Activated T-cell treated with anti-CD3 and anti-CD28 coated beads for 24 hours (primary cell): ENCODE measurements at places on chromosomes 3 and 15.

DNA sequence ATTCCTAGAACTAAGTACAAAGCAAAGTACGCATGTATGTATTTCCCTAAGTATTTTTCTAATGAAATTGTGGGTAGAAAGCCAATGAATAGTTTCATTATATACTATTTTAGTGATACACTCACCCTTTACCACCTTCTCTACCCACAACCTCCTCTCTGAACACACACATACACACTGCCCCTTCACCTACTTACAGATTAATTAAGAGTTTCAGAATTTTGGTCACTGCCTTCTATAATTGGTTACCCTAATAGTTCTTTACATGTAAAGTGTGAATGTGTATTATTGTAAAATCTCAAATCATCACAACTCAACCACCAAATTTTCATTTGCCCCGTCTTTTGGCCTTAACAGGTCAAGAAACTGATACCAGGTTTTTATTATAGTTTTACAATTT is 7.2 kb downstream of the PFN2 start:
- DNase-seq = no peak

GRCh38 chr15:81752546-81752942 is 293.3 kb downstream of the MEX3B start:
- no peak for DNase-seq

DNA sequence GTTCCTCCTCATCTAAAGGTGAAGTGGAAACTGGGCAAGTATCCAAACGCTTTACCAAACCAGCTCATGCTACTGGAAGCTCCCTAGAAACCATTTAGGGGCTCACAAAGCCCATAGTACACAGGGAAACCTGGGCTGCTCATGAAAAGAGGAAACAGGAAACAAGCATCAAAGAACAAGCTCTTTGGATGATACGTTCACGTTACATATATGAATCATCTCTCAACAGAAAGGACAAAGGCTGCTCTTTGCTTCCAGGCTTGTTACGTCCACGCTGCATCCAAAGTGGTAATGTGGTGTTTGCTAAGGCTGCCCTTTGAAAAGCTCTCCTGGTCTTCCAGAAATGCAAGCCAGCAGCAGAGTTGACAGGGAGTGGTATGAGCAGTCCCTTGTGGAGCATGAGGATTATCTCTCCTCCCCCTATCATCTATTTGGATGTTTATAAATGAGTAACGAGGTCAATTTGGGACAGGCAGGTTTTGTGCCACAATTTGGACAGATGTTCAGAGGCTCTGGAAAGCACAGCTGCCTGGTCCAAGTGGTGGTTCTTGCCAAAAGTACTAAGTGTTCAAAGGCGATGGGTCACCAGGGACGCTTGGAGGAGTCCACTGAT is 98.0 kb upstream of the RORA start:
- DNase-seq = no peak

DNA sequence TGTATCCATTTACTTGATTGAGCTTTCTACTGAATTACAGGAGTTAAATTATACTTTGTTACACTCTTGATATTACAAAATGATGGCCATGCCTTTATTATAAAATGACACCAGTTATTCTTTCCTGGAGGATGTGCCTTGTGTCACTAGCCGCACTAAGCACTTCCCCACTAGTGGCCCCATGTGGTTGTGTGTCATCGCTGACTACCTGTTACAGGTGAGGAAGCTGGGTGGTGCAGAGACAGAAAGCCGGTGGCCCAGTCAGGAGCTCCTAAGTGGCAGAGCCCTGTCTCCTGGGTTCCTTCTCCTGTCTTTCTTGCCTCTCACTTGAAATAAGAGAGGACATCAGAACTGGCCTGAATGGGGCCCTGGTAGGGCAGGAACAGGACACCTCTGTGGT is 96.8 kb downstream of the IGF1R start:
- no peak for DNase-seq

DNA sequence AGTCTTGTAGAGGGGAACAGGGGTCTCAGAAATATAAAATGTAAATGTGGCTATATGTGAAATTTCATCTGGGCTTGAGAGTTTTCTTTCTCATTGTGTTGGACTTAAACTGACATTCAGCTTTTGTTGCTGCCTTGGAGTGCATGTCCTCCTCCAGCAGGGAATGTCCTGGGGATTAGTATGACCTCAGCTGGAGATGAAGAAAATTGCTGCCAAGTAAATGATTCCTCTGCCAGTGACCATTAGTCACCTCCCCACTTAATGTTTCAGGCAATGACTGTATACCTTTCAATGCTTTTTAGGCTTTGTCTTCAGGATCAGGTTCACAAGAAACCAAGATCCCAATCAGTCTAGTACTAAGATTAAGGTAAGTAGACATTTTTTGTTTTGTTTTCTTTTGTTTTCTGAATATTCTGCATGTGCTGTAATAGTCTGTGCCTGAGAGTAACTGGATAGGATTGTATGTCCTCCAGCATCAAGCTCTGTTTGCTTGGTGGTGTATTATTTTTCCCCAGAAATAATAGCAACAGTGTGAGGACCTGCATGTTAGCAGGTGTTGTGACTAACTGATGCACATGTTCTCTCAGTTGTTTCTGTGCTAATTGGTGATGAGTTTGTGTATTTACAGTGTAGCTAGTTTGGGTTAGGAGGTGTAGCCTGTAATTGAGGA is 18.1 kb upstream of the SLC22A13 start:
- no peak for DNase-seq

DNA sequence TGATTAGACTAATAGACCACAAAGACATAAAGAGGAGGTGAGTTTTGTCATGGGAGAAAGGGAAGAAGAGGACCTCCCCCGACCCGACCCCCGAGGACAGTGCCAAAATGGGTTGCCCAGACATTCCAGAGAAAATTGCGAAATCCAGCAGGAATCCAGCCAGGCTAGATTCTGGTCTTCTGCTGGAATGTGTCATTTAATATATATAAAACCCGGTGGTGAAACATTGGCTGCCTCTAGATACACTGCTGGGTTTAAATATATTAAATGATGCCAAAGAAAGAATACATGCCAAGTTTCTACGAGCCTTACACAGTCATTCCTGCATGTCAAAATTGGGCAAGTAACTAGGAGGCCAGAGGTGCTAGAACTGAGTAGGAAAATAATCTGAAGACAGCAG is 45.3 kb upstream of the SPESP1 start:
- no peak for DNase-seq

DNA sequence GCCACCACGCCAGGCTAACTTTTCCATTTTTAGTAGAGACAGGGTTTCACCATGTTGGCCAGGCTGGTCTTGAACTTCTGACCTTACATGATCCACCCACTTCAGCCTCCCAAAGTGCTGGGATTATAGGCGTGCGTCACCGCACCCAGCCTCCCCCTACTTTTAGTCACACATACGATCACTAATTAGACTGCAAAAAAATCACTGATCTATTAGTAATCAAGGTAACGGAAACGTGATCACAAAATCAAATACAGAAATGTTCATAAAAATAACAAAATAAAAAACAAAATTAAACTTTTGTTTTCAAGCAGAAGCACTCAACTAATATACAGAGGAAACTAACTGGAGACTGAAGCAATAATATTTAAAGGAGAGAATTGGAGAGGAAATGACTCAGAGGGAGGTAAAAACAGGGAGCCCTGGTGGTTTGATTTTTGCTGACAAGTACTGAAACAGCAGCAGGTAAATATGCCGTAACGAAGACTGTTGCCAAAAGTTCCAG is 4.6 kb downstream of the WDR53 start:
- DNase-seq = no peak

DNA sequence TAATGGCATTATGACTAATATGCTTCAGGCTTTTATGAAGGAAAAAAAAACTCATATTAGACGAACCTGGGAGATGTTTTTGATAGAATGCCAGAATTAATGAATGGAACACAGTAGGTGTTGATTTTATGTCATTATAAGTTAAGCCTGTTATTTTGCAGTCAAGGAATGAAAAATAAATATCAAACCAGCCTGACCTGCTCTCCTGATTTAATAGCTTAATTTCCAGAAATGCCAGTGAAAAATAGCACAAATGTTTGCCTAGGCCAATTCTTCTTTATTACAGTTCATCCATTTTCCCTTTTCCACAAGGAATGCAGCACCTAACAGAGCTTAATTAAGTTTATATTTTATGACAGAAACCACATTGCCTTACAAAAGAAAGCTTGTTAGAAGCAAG is 292.0 kb downstream of the TBL1XR1 start:
- no peak for DNase-seq

DNA sequence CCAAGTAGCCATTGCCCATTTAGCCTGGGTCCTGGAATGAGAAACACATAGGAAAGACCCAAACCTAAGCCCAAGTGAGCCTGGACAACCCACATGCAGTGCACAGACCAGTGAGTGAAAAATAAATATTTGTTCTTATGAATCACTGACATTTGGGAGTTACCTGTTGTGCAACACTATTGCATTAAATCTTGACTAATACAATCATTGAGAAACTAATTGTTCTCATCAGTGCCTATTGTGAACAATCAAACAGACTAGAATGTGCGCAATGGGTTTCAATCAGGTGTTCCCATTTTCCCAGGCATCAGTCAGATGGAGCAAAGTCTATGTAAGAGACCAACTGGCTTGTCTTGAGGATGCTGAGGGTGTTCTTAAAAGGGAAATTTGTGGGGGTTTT is 54.7 kb upstream of the CNOT10 start:
- DNase-seq = no peak

DNA sequence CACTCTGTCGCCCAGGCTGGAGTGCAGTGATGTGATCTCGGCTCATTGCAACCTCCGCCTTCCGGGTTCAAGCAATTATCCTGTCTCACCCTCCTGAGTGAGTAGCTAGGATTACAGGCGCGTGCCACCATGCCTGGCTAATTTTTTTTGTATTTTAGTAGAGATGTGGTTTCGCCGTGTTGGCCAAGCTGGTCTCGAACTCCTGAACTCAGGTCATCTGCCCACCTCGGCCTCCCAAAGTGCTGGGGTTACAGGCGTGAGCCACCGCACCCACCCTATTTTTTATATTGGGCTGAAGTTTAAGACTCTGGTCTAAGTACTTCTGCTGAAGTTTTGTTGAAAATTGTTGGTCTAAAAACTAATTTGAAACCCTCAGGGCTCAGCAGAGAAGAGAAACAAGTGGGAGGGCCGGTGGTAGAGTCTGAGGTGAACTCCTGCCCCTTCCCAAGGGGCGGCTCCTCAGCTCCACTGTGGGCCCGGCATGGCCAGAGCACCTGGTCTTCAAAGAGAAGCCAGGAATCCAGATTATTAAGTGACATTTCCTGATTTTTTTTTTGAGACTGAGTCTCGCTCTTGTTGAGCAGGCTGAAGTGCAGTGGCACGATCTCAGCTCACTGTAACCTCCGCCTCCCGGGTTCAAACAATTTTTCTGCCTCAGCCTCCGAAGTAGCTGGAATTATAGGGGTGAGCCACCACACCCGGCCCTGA is 4.0 kb downstream of the HDAC11 start:
- no peak for DNase-seq

DNA sequence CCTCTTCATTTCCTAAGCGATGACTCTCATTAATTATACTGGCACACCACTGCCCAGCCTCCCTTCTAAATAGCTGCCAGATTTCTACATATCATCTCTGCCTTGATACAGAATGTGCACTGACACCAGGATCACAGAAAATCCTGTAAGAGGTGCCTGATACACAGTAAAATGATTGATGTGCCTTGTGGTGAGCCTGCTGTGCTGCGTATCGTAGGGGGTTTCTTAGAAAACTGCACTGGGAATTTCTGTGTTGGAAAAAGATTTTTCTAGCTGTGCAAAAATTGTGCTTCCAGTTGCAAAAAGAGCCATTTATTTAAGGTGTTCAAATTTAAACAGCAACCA is 3.0 kb upstream of the PLCH1 start:
- DNase-seq = no peak

DNA sequence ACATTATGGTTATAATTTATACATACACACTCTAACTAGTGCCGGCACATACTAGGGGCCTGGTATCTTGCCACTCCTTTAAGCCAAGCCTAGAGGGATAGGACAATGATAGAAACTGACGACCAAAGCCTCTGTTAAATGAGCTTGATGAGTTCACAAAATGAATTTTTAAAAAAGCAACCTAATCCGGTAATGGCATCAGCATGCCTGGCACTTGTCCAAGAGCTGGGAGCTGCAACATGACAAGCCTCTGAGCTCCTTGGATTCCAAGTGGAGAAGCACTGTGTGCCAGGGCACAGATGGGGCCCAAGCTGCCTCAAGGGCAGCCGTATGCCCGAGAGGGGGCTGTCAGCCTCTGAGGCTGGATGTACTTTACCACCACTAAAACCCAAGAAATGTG is 9.7 kb downstream of the ETV5 start:
- DNase-seq = no peak

DNA sequence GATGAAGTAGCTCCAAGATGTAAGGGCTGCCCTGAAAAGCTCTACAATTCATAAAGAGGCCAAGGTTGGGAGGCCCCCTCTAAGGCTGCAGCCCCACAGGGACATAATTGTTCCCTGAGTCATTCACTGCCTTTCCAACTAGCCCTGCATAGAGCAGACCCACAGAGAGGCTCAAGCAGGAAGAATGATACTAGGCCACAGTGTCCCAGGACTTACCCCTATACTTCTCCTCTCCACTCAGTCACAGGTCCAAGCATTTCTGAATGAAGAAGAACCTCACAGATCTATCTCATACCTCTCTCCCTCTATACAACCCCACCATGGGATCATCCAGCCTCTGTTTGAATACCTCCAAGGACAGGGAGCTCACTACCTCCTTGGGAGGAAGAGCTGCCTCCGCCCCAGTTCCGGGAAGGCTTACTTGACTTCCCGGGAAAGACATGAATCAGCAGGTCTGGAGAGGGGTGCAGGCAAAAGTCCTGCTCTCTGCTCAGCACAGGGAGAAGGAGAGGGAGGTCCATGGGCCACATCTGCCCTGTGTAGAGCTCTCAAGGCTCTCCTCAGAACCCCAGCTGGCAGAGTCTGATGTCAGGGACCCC is 6.9 kb upstream of the SKIC8 start:
- no peak for DNase-seq

- DNase-seq = no peak
Observed at GRCh38 chr15:56674857-56675256, 58.5 kb downstream of the ZNF280D start.

GRCh38 chr15:55869660-55870059 is 123.8 kb downstream of the NEDD4 start:
- DNase-seq = no peak
